ENCODE measurements at places on chromosomes 3 and 15.
A peak's percentile ranks its signal among the peaks of the same experiment; 100 is the strongest.

GRCh38 chr15:88246081-88246480 is 10.5 kb downstream of the NTRK3 start:
- DNase-seq = no peak

GRCh38 chr3:183988216-183988790 is 29.4 kb downstream of the ABCC5 start:
- no peak for DNase-seq

- DNase-seq = no peak
Observed at GRCh38 chr3:194057570-194058188, 78.3 kb upstream of the HES1 start.

DNA sequence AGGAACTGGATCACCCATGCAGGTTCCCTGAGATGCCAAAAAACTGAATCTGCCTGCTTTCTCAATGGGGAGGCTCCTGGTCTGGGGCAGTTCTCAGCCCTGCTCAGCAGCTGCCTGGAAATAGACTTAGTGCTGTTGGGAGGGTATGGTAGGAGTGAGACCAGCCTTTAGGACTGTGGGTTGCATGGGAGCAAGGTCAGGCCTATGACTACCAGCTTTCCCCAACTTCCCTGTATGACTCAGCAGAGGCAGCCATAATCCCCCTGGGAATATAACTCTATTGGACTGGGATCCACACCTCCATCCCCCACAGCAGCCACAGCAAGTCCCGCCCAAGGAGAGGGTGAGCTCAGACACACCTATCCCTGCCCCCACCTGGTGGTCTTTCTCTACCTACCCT is 87.0 kb downstream of the CFAP44 start:
- no peak for DNase-seq

- DNase-seq = no peak
Observed at GRCh38 chr15:59168536-59168935, 38.1 kb upstream of the LDHAL6B start.

DNA sequence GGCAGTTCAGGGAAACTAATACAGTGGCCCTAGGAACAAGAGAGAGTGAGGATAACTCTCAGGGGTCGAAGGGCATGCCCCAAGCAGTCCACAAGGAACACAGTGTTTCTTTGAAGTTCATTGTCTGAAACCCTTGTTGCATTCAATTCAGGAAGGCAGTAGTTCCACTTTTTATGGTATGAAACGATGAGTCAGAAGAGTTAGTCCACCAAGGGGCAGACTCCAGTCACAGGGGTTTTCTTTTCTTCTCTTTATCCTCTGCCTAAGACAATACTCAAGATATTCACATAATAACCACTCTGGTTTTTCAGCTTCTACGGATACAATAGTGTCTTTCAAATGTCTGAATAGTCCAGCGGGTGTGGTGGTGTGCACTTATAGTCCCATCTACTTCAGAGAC is 23.7 kb upstream of the TICRR start:
- DNase-seq = no peak

DNA sequence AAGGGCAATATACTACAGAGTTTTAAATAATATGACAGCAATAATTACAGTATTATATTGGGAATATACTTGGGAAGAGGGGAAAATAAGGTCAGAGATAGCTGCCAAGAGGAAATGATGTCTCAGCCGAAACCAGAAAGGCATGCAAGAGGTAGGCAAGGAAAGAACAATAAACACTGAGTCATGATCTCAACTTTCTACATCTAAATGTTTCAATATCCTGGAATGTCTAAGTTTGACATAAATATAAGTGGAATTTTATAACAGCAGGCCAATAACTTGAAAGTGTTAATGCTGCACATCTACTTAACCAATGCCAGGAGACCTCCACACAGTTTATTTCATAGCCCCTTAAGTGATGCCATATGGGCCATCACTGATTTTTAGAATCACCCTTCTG is 99.8 kb upstream of the CPNE4 start:
- no peak for DNase-seq

GRCh38 chr3:188944108-188944507 is 227.7 kb upstream of the TPRG1 start:
- no peak for DNase-seq

DNA sequence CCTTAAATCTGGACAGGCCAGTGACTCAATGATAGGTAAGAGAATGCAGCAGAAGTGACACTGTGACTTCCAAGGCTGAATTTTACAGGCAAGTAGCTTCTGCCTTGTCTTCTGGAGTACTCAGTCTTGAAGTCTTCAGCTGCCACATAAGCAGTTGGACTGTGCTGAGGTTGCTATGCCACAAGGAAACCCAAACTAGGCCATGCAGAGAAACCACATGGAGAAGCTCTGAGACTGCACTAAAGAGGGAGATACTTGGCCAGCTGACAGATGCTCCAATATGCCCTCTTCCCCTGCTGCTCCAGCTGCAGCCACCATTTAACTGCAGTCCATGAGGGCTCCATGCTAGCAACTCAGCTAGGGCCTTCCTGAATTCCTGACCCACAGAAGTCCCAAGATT is 119.4 kb upstream of the GADL1 start:
- no peak for DNase-seq

DNA sequence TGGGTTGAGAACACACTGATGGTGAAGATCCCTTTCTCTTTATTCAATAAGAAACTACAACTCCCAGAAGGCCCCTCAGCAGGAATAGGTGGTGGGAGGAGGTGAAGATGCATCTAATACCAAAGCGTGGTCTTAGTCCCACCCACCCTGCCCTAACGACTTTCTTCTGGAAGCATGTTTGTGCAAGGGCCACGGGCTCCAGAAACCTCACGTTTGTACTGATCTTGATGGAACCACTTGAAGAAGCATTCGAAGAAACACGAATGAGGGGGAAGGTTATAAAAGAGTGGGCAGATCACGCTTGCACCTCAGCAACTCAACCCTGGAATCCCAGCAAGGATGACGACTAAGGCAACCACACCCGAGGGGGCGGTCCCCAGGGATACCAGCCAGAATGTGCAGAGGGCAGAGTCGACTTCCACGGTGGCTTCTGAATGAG is 10.6 kb upstream of the SLC25A36 start:
- no peak for DNase-seq

GRCh38 chr3:66093981-66094380 is 55.3 kb upstream of the MAGI1 start:
- DNase-seq = no peak

GRCh38 chr3:159796744-159797143 is 191.9 kb upstream of the IL12A start:
- DNase-seq = no peak

DNA sequence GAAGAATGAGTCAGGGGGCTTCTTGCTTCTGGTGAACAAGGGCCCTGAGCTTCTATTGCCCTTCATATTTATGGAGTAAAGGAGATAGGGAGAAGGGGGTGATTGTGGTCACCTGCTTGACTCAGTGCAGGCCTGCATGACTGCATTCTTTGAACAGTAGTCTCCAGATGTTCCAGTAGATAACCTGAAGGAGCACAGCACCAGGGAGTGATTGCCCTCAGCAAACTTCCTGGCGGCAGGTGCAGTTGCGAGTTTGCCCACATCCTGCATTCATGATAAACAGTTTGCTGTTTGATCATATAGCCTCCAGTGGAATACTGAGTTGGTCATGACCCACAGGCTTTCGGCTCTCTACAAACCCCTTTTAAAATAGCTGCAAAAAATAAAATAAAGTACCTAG is 1632.7 kb downstream of the OTOL1 start:
- no peak for DNase-seq

GRCh38 chr3:157700405-157700804 is 197.2 kb upstream of the VEPH1 start:
- no peak for DNase-seq

DNA sequence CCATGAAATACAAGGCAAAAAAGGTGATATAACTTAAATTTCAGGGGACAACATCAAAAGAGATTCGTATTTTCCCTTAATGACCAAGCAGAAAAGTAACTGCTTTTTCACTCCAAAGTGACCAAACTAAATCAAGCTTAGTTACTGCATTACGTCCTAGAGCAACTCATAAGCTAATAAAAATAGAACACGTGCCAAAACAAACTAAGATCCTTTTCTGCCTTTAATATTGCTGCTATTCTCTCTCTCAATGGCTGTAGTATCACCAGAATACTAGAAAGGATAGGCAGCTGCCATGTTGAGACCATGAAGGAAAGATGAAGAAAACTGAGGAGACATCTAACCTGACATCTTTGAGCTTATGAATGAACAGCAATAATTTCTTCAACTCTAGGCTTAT is 43.3 kb downstream of the UBXN7 start:
- DNase-seq = no peak

- no peak for DNase-seq
Observed at GRCh38 chr3:13009946-13010315, 63.3 kb downstream of the IQSEC1 start.

DNA sequence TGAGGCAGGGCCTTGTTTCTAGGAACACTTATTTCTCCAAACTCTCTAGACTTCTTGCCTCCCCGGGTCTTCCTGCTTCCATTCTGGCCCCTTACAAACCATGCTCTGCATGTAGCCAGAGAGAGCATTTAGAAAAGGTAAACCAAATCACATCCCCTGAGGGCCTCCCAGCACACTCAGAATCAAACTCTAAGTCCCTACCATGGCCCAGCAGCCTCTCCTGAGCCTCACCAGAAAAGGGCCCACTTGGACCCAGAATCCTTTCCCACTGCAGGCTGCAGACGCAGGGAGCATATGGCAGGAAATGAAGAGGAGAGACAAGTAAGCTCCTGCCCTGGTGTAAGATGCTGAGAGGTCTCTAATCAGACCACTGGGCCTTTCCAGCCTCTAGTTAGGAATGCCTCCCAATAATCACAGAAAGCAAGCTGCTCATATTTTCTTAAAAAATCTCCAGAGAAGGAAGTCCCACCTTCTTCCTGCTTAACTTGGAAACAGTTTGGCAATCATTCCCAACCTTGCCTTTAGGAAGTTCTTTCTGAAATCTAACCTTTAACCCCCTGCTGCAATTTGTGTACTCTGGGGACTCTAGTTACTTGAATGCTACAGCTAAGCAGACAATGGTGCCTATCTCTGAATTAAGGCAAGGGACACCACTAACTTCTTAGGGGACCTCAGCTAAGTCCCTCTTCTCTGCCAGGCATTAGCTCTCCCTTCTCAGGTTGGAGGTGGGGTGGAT is 4.2 kb downstream of the AMOTL2 start:
- DNase-seq = no peak

GRCh38 chr15:75061272-75061671 is 37.9 kb downstream of the PPCDC start:
- peak; percentile 51 for DNase-seq

- DNase-seq = peak; percentile 32
Observed at GRCh38 chr15:40217166-40217824, 21.6 kb upstream of the PAK6 start.

DNA sequence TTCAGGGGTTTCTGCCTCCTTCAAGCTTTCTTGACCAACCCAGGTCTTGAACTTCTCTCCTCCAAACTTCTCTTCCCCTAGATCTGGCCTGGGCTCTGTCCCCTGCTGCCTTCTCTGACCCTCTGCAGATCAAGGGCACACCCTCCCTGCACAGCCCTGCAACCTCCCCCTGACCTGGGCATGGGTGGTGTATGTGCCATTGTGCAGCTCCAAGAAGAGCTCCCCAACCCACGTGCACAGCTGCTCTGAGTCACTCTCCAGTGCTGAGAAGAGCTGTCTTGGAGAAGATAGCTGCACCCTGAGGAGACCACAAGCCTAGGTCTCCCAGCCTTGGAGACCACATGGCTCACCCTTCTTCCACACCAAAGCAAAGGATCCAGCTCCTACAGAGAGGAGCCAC is 8.0 kb downstream of the MAN2C1 start:
- no peak for DNase-seq

DNA sequence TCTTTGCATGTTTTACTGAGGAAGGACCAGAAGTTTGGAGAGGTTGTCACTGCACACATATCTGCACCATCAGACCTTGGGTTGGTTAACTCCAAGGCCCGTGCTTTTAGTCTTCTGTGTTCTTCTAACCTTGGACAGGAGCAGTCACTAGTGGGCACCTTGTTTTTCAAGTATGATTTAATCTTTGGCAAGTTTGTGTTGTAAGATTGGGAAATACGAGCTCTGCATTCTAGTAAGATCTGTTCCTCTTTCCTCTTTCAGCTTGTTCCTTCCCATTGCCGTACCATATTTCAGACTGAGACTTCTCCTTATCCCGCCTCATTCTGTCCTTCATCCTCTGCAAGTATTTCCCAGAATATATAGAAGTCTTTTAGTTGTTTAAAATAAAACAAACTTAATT is 5.1 kb downstream of the TMOD2 start:
- DNase-seq = no peak

DNA sequence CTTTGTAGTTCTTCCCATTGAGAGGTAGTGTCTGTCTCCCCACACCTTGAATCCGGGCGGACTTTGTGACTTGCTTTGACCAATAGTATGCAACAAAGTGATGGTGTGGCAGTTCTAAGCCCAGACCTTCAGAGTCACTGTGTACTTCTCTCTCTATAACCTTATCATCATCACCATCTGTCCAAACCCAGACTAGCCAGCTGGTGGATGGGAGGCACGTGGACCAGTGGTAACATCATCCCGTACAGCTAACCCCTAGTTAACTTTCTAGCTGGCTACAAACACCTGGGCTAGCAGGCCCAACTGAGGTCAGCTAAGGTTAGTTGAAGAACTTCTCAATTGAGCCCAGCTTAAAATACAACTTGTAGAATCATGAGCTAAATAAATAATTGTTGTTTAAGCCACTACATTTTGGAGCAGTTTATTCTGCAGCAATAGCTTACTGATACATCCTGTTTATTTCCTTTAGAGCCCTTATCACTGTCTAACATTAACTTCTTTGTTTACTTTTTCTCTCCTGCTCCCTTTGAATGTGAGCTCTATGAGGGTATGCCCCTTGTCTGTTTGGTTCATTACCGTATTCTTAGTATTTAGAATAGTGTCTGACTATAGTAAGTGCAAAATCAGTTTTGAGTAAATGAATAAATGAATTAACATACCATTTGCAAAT is 11.5 kb upstream of the CCR9 start:
- no peak for DNase-seq

- DNase-seq = no peak
Observed at GRCh38 chr3:20051123-20051806, 11.0 kb downstream of the KAT2B start.

DNA sequence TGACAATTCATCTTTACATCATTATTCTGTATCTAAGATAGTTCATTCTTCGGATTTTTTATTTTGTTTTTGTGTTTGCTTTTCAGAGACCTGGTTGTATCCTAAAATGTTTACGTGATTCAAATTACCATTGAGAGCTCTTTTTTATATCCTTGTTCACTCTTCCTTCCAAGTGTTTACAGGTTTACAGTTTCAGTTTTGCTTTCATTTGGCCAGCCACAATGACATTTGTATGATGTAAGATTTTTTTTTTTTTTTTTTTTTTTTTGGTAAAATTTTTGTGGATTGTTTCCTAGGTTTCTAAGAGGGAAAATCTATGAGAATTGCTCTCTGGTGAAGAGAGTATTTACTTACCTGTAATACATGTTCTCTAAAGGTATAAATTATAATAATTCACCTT is 55.0 kb downstream of the SETD5 start:
- no peak for DNase-seq

DNA sequence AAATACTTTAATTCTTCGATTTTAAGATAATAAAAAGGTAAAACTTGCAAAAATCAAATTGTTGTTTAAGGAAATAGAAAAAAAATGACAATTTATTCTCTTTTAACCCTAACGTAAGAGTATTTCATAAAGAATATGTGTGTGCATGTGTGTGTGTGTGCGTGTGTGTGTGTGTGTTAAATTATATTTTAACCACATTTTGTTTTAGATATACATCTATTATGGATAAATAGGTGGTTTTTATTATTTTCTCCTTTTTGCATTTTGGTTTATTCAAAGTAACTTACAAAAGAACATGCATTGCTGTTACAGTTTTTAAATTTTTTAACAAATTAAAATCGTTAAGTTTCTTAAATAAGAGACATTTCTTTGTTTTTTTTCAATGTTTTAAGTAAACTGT is 414.4 kb downstream of the NAALADL2 start:
- DNase-seq = no peak
